ENCODE measurements at places on chromosomes 4 and X.

- DNase-seq, result no peak
Measured at GRCh38 chr4:123474817-123475216, 78.2 kb downstream of the SPRY1 start.

DNA sequence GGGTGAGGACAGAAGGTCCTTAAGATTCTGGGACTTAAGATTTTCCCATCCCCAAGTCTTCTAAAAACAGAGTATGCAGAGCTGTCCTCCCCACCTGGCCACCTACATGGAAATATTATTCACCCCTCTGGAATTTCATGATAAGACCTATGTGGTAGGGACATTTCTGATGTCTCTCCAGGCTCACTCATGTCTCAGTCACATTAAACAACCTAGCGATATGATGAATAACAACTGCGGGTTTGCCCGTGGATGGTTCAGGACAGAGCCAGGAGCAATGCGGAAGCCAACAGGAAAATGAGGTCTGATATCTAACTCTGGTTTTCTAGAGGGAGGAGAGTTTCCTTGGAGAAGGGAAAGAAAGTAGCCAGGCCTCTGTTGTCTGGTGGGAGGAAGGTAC, 47.4 kb downstream of the TEX13A start:
- no peak for DNase-seq

DNA sequence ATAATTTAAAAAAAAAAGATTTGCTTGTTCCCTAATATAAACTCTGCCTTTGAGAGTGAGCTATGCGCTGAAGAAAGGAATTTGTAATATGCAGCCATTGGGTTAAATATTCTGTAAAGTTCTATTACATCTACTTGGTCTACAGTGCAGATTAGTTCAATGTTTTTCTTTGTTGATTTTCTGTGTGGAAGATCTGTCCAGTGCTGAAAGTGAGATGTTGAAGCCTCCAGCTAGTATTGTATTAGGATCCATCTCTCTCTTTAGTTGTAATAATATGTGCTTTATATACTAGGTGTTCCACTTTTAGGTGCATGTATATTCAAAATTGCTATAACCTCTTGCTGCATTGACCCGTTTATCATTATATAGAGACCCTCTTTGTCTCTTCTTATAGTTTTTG, 49.8 kb downstream of the MAGEE1 start:
- no peak for DNase-seq

- no peak for DNase-seq
Measured at GRCh38 chr4:102685768-102686167, 75.0 kb downstream of the MANBA start.

DNA sequence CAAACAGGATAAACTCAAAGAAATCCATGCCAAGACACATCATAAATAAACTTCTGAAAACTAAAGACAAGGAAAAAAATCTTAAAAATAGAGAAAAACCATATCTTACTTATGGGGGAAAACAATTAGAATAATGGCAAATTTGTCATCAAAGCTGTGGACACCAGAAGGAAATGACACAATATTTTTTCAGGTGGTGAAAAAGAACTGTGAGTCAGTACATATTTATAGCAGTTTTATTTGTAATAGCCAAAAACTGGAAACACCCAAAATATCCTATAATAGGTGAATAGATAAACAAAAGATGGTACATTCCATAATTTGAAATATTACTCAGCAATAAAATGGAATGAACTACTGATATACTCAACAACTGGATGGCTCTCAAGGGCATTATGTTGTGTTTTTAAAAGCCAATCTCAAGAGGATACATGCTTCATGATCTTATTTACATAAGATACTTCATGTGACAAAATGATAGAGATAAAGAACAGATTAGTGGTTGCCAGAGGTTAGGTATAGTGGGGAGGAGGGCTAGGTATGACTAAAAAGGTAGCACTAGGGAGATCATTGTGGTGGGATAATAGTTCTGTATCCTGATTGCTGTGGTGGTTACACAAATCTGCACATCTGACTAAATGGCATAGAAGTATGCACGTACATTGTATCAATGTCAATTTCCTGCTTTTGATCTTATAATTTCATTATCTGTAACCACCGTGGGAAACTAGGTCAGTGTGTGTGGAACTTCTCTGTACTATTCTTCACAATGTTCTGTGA, 191.9 kb downstream of the PPP1R2C start:
- DNase-seq, result no peak

DNA sequence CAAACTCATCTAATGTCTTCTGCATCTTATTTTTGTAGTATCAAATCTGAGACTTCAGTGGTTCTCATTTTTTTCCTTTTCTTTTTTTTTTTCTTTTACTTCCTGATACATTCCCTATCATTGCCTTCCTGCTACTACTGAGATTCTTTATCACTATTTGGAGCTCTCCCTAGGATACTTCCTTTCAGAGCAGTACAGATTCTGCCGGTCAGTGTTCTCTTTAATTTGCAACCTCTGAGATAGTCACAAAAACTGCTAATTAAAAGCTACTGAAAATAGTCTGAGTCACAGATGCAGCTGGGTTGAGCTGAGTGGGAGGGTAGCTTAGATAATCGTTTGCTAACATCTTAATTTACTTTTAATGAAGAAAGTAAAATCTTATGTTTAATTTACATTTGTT, 1279.7 kb downstream of the ARAP2 start:
- DNase-seq, result no peak

GRCh38 chr4:86970447-86971354, 35.9 kb downstream of the AFF1 start:
- DNase-seq, result no peak

DNA sequence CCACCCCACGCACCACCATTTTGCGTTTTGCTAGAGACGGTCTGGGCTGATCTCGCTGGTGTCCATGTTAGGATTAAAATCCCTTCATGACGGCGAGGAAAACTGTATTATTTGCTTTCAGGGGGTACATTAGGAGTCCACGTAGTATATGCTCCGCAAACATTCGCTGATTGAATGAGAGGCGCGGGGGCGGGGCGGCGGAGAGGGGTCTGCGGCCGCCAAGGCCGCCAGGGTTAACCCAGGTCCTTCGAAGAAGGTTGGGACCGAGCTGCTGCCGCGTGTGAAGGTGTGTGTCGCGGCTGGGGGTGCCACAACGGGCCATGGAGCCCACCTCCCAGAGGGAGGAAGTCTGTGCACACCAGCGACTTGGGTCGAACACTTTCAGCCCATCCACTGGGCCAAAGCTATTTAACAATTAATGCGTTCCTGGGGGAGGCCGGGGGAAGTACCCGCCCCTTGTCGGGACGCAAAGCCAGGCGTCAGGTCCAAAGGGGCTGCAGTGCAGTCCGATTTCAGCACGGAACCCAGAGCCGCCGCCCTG, 6.4 kb upstream of the PITX2 start:
- DNase-seq, result no peak

GRCh38 chrX:47530049-47530448, 31.0 kb upstream of the ARAF start:
- no peak for DNase-seq

GRCh38 chr4:77586951-77587383, 18.7 kb upstream of the CXCL13 start:
- DNase-seq, result no peak

- DNase-seq, result no peak
Measured at GRCh38 chr4:86560447-86560846, 33.7 kb upstream of the PTPN13 start.

DNA sequence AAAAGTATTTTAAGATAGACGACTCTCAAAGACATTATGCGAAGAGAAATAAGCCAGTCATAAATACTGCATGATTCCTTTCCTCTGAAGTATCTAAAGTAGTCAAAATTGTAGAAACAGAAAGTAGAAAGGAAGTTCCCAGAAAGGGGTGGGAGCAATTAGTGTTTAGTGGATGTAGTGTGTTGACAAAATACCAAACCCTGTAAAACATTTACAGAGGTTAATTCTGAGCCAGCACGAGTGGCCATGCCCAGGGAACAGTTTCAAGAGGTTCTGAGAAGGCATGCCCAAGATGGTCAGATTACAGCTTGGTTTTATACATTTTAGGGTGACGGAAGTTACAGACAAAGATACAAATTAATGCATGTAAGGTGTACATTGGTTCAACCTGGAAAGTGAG, 34.4 kb upstream of the SLC25A4 start:
- no peak for DNase-seq

GRCh38 chrX:140821280-140821679, 111.7 kb downstream of the LINC00632 start:
- DNase-seq, result no peak

DNA sequence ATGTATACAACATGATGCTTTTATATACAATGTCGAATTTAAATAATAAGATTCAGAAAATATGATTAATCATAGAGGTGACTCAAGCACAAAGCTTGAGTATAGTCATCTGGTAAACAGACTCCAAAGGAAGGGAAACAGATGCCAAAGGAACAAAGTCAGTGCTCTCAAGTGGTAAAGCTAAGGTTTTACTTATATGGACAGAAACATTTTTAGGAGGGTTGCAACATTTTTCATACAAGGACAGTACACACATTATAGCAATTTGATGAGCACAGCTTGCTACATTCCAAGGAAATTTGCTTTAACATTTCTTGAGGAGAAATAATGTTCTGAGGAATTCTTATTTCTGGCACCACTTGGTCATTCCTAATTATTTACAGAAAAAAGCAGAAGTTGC, 333.4 kb upstream of the AADAT start:
- no peak for DNase-seq

DNA sequence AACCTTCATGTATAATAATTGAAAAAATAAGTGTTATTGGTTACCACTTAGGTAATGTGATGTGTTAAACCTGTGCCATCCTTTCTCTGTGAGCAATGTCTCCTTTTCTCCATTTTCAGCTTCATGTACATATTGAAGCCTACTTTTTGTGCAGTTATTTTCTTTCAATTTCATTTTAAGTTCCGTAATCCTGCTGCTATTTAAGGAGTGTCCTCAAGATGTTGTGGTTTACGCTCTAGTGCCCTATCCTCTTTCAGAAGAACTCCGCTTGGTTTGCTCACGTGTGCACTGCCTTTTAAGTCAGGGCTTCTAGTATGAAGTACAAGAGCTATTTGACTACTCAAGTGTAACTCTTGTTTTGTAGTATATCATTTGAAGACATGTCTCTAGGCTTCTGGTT, 2253.2 kb upstream of the TENM3 start:
- no peak for DNase-seq

- DNase-seq, result no peak
Measured at GRCh38 chrX:139382529-139382928, 148.0 kb upstream of the F9 start.

GRCh38 chrX:77731821-77732419, 54.1 kb downstream of the ATRX start:
- DNase-seq, result no peak

- DNase-seq, result no peak
Measured at GRCh38 chr4:113962719-113963265, 16.7 kb downstream of the ARSJ start.

DNA sequence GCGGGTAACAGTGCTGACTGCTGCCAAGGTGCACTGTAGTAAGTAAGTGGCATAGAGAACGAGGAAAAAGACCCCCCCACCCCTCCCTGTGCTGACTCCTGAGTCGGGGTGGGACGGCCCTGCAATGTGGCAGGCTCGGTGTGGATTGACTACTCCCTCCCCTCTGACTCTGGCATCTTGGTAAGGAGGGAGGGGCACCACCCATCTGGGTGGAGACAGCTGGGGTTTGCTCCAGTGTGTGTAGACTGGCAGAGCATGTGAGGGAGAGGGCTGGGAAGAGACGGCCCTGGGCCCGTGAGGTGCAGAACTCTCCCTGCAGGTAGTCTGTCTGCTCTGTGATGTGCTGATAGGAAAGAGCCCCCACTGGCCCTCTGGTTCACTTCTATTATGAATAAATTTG, 31.0 kb downstream of the NSG1 start:
- no peak for DNase-seq

GRCh38 chr4:92872604-92873003, 568.8 kb downstream of the GRID2 start:
- DNase-seq, result no peak

GRCh38 chr4:80306260-80306659, 29.3 kb upstream of the CFAP299 start:
- no peak for DNase-seq

DNA sequence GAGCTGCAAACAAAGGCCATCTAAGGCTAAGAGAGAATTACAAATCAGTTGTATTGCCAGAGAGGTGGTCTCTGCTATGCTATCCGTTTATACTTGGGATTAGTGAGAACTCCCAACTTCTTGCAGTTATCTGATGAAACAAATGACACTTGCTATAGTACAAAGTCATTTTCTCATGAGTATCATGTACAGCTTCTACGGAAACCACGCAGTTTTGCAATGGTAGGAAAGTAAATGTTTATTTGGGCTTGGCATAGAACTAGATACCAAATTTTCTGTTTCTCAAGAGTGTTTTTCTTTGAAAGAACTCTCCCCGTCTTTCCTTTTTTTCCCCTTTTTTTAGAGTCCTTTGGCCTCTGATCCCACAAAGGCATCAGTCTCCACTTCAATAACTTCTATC, 128.2 kb upstream of the ENPEP start:
- no peak for DNase-seq

DNA sequence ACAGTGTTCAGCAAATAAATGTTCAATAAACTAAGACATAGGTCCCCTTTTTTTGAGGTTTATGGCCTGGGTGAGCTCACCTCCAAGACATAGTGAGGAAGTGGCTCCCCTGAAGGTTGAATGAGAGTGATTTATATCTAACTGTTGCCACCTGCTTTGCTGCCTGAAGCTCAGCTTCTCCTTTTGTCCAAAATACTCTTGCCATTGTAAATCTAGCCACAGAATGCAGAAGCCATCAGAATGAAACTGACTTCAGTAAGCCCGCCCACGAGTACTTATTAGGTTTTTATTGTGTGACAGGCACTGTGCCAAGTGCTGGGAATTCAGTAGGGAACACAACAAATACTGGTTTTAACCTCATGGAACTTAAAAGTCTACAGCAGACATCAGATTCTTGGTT, 18.0 kb downstream of the SPINK2 start:
- DNase-seq, result no peak

DNA sequence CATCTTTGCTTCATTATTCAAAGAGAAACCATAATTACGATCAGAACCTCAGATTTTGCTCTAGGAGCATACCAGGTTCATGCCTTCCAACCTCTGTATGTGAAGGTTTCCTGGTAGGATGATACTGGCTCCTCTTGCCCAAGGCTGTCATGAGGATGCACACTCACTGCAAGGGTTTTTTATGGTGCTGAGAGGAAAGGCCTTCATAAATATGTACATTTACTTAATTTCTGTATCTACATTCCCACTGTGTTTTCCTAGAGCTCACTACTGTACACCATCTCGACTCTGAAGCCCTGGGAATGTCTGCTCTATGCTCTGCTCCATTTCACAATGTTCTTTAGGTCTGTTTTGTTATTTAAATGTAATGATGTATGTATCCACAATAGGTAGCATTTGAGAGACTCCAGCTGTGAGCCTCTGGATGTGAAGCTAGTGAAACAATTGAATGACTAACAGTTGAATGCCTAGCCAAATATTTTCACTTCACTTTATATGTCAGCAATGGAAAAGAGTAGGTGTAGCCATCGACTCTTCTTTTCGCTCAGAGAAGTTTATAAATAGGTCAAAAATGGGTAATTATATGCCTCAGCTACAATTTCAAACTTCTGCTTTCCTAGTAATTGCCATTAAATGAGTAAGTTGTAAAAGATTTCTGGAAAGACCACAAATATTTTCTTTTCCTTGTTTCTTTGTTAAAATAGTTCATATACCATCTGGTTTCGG, 228.0 kb downstream of the PALLD start:
- DNase-seq, result no peak

Measured in stimulated activated CD4-positive, alpha-beta T cell treated with anti-CD3 and anti-CD28 coated beads, Interleukin-15, amount 100 ng/mL, for 1 hour (primary cell).